ENCODE measurements at places on chromosomes 12 and 14.

DNA sequence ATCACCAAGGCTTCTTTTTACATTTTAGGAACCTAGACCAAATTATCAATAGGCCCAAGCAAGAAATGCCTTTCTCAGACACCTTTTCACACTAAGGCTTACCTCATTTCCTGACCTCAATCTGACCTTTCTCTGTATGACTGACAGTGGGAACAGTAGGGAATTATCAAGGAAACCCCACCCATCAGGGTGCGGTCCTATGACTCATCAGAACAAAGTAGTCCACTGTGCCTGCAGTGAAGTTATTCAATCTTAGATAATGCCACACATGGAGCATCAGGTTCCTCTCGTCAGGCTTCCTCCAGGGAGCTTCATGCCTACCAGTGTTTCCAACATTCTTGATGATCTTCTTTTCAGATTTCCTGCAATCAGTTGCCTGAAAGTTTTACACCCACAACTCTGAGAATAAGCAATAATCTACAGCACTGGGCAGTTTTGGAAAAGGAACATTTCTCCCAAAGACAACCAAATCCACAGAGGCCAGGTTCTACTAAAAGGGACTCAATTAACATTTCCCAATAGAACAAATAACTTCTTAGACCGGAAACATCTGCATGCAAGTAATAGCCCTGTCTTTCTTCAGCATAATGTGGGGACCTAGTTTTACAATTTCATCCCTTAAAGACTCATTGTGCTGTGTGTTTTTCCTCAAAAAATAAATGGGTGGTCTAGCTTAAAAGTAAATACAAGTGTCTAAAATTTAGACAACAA, 35.9 kb upstream of the TMTC2 start:
- DNase-seq = no peak

DNA sequence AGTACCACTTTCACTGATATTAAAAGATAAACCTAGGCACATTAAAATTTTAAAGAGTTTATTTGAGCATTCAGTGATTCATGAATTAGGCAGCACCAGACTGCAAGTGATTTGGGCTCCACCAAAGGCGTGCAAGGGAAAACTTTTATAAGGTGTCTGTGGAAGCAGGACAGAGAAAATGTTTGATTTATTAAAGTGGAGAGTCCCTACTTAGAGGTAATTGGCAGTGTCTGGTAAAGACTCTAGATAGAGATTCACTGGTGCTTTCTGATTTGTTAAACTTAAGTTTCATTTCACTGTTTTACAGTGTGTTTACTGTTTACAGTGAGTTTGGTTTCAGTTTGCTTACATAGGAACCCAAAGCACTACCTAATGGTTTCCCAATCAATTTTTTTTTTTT, 72.8 kb downstream of the ANKS1B start:
- no peak for DNase-seq

DNA sequence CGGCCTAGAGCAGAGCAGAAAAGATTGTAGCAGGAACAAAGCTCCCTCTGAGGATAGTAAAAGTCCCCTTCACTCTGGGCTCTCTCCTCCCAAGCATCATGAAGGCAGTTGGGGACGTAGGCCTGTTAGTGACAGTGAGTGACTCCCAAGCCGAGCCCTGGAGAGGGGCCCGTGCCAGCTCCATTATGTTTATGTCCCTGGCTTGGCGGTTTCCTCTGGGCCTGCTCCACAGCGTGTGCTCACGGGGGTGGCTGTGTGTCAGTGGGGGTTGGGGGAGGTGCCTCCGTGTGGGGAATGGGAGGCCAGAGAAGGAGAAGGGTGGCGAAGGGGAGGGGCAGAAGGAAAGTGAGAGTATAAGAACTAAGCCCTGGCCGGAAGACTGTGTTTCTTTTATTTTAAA, 170.0 kb upstream of the VASH1 start:
- peak; percentile 18 for DNase-seq

- DNase-seq = peak; percentile 54
Measured at GRCh38 chr12:16076557-16076956, 165.4 kb downstream of the DERA start.

- peak; percentile 11 for DNase-seq
Measured at GRCh38 chr12:23756416-23756815, 193.1 kb downstream of the SOX5 start.

GRCh38 chr14:71628433-71628832, 303.8 kb upstream of the RGS6 start:
- no peak for DNase-seq

DNA sequence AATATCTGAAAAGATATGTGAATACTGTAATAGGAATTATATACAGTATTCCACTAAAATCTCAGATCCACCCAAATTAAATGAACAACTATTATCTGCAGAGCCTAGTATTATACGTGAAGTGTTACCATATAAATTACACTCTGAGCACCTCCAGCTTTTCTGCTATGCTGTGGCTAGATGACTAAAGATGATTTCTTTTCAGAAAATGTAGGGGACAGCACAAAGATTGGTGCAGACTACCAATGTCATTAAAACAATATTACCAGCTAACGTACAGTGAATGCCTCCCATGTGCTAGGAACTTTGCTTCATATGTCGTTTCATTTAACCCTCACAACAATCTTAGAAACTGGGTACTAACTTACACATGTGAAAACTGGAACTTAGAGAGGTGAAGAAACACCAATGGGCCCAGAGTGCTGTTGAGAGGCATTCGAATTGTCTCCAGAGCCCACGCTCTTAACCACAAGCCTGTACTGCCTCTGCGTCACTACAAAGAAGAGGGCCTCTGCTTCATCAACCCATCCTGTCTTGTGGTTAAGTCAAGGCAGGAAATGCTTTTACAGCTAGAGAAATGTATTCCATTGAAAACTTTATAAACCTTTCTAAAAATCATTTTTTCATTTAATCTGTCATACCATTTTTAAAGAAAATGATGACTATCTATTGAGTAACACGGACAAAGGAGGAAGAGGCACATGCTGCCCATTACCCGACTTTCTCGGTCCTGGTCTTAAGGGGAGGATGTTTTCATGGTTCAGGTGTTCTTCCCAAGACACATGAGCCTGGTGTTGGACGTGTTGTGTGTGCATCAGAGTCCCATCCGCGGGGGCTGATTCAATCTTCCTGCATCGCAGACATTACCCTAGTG, 1.3 kb downstream of the GPR65 start:
- no peak for DNase-seq
